Skin of body (tissue), 3 donors: ENCODE measurements at places on chromosomes 4 and X. TPM values are rescaled to one million over a fixed set of nuclear protein-coding genes. Genes with fewer than 3 reads are reported as not detected.
A peak's percentile ranks its signal among the peaks of the same experiment; 100 is the strongest.

DNA sequence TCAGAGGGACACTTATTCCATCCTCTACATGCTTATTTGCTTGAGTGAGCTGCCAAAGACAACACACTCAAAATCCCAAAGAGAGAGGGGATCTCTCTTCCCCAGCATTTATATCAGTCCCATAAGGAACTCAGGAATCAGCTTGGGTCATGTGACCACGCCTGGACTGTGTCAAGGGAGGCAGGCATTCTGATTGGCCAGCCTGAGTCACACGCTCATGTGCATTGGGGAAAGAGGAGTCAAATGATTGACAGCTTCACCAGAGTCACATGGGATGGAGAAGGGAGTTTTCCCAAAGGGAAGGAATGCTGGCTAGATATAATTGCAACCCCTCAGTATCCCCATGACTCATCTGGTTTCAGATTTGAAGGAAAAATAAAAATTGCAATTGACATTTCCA lies 49.0 kb downstream of the RWDD4 start:
- DNase-seq, result no peak

- DNase-seq, result peak; percentile 9
Measured at GRCh38 chr4:29043411-29043810, 1676.8 kb upstream of the PCDH7 start.

DNA sequence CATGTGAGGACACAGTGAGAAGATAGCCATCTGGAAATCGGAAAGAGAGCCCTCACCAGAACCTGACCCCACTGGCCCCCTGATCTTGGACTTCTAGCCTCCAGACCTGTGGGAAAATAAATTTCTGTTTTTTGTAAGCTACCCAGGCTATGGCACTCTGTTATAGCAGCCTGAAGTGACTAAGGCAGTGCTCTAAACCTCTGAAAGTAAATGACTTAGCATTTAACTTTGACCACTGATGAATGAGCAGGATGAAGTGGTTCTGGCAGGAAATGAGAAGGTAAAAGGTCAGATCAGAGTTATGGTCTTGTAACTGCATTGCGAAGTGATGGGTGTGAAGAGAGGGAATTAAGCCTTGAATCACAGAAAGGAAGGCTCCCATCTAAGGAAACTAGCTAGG lies 17.0 kb downstream of the GPAT3 start:
- no peak for DNase-seq

DNA sequence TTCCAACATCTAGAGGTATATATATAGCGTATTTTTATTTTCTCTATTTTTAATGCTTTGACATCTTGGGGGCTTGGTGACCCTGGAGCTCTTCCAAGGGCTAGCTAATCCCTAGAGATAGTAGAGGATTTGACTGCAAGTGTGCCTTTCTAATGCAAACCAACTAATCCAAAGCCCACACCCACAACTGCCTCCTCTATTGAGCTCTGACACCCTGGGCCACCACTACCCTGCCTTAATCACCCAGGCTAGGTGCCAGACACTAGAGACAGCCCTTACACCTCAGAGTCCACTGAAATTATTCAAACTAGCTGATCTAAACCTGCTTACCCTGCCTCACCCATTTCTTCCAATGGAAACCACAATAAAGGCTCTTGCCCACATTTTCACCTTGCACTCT lies 69.6 kb upstream of the ATXN3L start:
- DNase-seq, result no peak

GRCh38 chrX:129945131-129945530 lies 37.3 kb upstream of the BCORL1 start:
- no peak for DNase-seq

DNA sequence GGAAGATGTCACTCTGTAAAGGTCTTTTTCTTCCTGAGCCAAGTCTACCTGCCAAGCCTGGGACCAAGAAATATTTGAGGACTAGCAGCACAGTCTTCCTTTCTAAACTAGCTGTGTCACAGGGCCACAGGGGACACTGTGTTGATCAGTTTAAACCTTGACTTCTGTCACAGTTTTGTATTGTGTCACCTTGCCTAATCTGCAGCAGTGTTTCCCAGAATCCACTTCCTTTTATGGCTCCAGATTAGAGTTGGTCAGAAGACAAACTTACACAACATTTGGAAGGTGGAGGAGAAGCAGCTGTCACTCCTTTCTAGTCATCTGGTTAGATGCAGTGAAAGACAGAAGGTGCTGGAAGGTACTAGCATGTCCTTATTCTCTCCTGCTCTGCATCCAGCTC lies 143.1 kb upstream of the BCOR start:
- no peak for DNase-seq

DNA sequence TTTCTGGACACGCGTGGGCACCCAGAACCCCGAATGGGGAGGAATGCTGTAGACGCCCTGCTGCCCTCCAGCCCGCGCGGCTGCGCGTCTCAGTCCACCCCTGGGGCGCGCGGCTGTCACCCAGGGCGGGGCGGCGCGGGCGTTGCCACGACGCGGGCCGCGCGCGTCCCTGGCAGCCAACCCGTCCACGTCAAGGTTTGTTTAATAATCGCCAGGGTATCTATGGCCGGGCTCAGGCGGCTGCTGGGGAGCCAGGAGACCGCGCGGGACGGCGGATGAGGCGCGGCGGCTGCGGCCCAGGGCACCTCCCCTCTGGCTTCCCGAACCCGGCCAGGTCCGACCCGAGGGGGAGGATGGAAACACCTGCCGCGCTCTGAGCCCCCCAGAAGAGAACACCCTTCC lies at the start of gene SPATA18:
Gene SPATA18, plus strand, starts transcription at position 92 of the 402 bp plus-strand sequence. CDS start 401 bp downstream, outside the sequence.
- DNase-seq, result no peak

DNA sequence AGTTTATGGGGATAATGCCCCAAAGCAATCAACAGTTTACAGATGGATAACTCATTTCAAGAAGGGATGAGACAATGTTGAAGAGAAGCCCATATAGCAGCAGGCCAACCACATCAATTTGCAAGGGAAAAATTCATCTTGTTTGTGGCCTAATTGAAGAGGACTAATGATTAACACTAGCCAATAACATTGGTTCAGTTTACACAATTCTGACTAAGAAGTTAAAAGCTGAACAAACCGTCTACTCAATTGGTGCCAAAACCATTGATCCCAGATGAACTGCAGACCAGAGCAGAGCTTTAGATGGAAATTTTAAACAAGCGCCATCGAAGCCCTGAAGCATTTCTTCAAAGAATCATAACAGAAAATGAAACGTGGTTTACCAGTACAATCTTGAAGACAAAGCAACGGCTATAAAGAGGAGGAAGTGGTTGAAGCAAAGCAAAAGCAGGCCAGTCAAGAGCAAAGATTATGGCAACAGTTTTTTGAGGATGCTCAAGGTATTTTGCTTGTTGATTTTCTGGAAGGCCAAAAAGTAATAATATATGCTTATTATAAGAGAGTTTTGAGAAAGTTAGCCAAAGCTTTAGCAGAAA lies 20.5 kb upstream of the BLTP1 start:
- no peak for DNase-seq

Gene XG
- 7.5 TPM for total RNA-seq

Gene MAGEB2
- not detected for total RNA-seq

Gene POF1B
- 45.3 TPM for total RNA-seq
